ENCODE measurements at places on chromosomes 2 and 18.
A peak's percentile ranks its signal among the peaks of the same experiment; 100 is the strongest.

- H3K27me3 ChIP-seq: no peaks in the 10 kb centered on the region
- no peak overlapping the region for H3K4me3 ChIP-seq
Observed at GRCh38 chr2:225025917-225026571, 16.2 kb downstream of the DOCK10 start.

- peaks cover 53% of the 10 kb centered on the region for H3K4me1 ChIP-seq
- H3K36me3 ChIP-seq: no peaks in the 10 kb centered on the region
- DNase-seq: no peak
- H3K27ac ChIP-seq: no peak overlapping the region
Observed at GRCh38 chr18:3055816-3056215, 42.9 kb upstream of the LPIN2 start.

- DNase-seq: no peak
- peaks cover 38% of the 10 kb centered on the region for H3K4me1 ChIP-seq
- no peaks in the 10 kb centered on the region for H3K27me3 ChIP-seq
- H3K4me3 ChIP-seq: no peak overlapping the region
- peak overlapping the region; percentile 64 for H3K27ac ChIP-seq
- H3K36me3 ChIP-seq: no peaks in the 10 kb centered on the region
Observed at GRCh38 chr2:201414099-201415023, 36.9 kb downstream of the TRAK2 start.

DNA sequence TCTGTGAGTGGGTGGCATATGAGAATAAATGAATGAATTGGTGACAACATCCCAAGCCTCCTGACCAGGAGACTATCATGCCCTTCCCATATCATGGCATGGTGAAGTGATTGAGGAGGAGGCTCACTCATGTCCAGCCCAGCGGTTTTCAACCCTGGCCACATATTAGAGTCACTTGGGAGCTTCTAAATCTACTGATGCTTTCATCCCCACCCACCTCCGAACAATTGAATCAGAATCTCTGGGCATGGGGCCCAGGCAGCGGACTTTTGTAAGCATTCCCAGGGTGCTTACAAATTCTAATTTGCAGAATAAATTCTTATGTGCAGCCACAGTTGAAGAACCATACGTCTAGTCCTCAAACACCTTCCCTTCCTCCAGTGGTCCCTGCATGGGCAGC is 81.7 kb upstream of the SEC11C start:
- no peak for DNase-seq
- H3K36me3 ChIP-seq: no peaks in the 10 kb centered on the region
- H3K4me1 ChIP-seq: peaks cover 11% of the 10 kb centered on the region
- H3K27me3 ChIP-seq: no peaks in the 10 kb centered on the region

- DNase-seq: no peak
- no peaks in the 10 kb centered on the region for H3K36me3 ChIP-seq
- H3K27ac ChIP-seq: no peak overlapping the region
- H3K27me3 ChIP-seq: no peaks in the 10 kb centered on the region
- H3K4me1 ChIP-seq: no peaks in the 10 kb centered on the region
- no peak overlapping the region for H3K4me3 ChIP-seq
Observed at GRCh38 chr2:7730449-7730848, 813.2 kb downstream of the RNF144A start.

DNA sequence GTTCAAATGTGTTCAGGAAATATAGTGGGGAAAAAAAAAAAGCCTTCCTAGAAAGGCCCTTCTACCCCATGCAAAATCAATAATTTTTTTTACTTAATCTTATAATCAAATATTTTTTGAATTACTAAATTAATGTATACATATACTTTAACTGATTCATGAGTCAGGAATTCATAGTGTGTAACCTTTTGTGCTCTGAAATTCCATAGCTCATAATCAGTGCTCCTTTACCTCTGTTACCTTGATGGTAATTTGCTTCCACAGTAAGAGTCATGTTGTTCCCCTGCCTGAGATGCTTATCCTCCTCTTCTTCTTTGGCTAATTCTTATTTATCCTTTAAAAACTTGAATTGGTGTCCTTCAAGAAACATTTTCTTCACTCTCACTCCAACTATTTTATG is 414.2 kb downstream of the THSD7B start:
- no peaks in the 10 kb centered on the region for H3K27me3 ChIP-seq
- H3K36me3 ChIP-seq: no peaks in the 10 kb centered on the region
- H3K4me3 ChIP-seq: no peak overlapping the region
- H3K4me1 ChIP-seq: no peaks in the 10 kb centered on the region
- no peak for DNase-seq

DNA sequence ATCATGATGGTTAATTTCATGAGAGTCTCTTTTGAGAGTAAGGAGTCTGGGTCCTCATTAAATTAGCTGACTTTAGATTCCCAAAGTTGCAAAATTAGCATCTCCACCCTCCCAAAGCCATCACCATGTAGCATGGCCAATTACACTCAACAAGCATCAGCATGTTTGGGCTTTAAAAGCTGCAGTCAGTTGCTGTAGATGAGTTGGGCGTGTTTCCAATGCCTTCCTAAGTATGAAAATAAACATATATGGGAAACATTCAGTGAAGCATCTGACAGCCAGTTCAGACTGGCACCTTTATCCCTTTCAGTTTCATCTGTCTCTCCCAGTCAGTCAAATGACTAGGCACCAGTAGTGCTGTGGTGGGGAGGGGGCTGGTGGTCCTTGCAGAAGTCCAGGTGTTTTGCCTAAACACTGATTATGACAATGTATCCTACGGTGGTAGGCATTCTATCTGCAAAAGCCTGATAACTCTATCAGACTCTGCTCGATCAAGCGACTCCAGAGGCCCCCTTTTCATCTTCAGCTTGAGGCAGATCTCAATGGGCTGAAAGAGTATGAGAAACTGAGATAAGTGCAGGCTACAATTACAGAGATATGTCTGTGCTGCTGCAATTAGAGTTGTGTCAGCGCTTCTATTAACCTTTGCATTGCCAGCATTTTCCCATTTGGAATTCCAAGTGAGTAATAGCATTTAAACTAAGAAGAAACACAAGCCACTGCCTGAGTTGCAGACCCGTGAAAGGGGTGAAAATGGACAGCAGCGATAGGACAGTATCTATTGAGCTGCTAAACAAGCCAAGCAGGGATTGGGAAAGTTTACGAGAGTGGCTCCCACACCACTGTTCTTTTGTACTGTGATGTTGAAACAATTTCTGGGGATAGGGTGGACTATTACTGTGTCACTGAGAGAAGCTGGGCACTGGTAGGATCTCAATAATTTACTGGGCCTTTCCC is 67.3 kb upstream of the SPOPL start:
- no peaks in the 10 kb centered on the region for H3K36me3 ChIP-seq
- no peaks in the 10 kb centered on the region for H3K27me3 ChIP-seq

- H3K27me3 ChIP-seq: no peaks in the 10 kb centered on the region
- peak; percentile 62 for DNase-seq
- no peaks in the 10 kb centered on the region for H3K36me3 ChIP-seq
- H3K4me3 ChIP-seq: peak overlapping the region; percentile 23
- peaks cover 18% of the 10 kb centered on the region for H3K4me1 ChIP-seq
Observed at GRCh38 chr2:85811180-85812093, 57.6 kb downstream of the ATOH8 start.

DNA sequence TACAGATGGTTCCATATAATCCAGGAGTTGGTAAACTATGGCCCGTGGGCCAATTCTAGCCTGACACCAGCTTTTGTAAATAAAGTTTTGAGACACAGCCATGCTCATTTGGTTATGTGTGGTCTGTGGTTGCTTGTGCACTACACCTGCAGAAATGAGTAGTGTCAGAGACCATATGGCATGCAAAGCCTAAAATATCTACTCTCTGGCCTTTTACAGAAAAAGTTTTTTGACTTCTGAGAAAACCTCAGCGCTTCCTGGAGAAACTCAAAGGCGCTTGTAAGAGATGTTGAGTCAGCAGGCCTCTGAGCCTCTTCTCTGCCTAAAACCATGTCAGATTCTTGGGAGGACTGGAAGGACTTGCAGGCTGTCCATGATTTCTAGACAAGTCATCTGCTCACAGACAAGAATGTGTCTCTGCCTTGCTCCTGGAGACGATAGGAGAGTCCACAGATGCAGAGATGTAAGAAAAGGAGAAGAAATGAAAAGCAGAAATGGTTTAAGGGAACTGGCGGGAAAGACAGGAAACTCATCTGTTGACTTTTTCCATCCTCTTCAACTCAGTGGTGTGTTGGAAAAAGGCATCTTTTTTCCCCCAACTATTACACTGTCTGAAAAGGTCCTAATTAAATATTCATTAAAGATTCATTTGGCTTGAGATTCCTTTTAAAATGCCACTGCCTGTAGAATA is 5.2 kb downstream of the TTC39C start:
- H3K4me1 ChIP-seq: peaks cover 53% of the 10 kb centered on the region
- no peak for DNase-seq
- no peak overlapping the region for H3K27ac ChIP-seq
- no peaks in the 10 kb centered on the region for H3K36me3 ChIP-seq
- no peaks in the 10 kb centered on the region for H3K27me3 ChIP-seq
- no peak overlapping the region for H3K4me3 ChIP-seq
